ENCODE measurements at places on chromosomes 2 and 18. TPM values are rescaled to one million over a fixed set of nuclear protein-coding genes. Genes with fewer than 3 reads are reported as not detected.
A peak's percentile ranks its signal among the peaks of the same experiment; 100 is the strongest.

- no peak for DNase-seq
These were observed 29.4 kb downstream of the MTERF4 start for GRCh38 chr2:241072553-241073165.

DNA sequence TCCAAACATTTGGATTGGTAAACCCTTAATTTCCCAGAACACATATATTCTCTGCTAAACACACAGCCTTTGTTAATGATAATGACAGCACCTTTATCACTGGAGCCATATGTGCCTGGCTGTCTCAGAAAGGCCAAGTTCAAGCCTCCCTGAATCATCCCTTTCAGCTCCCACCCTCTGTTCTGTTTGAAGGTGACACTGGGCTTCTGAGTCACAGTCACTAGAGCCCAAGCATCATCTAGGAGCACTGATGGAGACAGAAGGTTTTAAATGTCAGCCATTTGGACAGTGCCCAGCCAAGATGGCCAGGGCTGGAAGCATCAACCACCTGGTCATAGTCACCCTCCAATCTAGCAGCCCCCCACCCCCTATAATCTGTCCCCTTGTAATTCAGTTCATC is 80.6 kb downstream of the NRP2 start:
- no peak for DNase-seq

- DNase-seq: no peak
These were observed 4.7 kb downstream of the ACP1 start for GRCh38 chr2:269356-270030.

DNA sequence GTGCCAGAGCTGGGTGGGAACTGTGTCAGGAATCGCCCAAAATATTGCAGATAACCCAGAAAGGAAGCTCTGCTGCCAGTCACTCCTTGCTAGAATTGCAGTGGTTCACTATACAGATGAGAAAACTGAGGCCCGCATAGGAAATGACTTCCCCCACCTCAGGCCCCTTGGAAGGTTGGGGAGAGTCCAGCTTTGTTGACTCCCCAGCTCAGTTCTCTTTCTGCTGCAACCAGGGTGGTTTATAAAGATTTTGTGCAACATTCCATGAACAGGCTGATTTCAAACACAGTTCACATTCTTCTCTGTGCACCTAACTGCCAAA is 11.3 kb downstream of the SPR start:
- no peak for DNase-seq

DNA sequence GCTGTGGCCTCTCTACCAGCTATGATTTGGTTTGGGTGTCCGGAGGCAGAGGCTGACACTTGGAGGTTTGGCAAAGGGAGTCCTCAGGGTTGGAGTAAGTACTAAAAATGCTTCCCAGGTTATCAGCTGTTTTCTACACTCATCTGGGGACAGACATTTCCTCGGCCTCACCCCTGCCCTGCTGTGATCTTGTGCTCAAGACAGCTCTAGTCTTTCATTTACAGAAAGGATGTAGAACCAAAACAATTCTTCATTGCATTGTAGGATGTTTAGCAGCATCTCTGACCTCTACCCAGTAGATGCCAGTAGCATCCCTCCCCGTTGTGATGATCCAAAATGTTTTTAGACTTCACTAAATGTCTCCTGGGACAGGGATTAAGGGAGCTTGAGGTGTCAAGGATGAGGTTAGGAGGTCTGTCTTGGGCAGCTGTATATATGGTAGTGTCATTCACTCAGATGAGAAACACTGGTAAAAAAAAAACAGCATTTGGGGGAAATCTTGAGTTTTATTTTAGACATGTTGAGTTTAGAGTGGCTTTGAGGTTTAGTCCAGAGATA is 26.6 kb downstream of the CD28 start:
- DNase-seq: no peak

DNA sequence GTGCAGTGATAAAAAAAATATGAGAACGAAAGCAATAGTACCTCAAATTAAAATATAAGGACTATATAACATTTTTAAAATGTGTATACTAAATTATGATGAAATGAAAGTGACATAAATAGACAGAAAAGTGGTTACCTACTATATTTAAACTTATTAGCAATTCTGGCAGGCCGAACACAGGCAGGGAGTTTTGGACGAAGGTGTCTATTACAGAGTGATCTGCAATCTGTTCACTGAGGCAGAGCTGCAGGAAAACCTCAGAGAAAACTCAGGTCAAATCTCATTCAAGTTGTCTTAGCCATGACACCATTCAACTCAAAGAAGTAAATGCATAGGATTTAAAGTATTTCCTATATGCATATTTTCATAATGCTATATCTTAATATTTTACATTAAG is 274.8 kb upstream of the GULP1 start:
- DNase-seq: no peak

GRCh38 chr2:196174404-196174803 is 3.0 kb upstream of the STK17B start:
- DNase-seq: no peak

GRCh38 chr2:2875296-2875695 is 502.3 kb downstream of the EIPR1 start:
- DNase-seq: no peak

DNA sequence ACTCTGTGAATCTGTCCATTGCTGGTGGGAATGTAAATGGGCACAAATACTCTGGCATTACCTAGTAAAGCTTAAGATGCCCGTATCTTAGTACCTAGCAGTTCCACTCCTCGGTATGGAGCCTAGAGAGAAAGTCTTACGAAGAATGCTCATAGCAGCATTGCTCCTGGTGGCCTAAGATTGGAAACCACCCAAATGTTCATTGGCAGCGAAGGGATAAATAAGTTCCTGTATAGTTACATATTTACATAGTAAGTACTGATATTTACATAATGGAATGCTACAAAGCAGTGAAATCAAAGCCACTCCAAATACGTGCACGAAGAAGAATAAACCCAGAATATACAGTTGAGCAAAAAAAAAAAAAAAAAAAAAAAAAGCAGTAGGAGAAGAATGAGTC is 46.7 kb upstream of the PDIA6 start:
- DNase-seq: no peak

DNA sequence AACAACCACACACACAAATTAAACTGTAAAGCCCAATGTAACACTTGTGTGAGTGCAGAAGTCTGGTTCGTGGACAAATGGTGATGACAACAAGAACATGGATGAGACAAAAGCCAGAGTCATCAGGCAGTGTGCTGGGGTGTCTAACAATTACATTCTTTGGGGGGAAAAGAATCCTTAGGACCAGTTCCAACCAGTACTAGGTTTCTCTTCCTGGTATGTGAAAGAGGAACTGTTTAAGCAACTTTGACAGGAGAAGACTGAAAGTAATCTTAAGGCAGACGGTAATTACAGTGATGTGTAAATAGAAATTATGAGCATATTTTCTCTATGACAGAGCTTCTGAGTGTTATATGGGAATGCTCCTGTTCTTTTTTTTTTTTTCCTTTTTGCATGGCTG is 133.4 kb downstream of the AFF3 start:
- no peak for DNase-seq

DNA sequence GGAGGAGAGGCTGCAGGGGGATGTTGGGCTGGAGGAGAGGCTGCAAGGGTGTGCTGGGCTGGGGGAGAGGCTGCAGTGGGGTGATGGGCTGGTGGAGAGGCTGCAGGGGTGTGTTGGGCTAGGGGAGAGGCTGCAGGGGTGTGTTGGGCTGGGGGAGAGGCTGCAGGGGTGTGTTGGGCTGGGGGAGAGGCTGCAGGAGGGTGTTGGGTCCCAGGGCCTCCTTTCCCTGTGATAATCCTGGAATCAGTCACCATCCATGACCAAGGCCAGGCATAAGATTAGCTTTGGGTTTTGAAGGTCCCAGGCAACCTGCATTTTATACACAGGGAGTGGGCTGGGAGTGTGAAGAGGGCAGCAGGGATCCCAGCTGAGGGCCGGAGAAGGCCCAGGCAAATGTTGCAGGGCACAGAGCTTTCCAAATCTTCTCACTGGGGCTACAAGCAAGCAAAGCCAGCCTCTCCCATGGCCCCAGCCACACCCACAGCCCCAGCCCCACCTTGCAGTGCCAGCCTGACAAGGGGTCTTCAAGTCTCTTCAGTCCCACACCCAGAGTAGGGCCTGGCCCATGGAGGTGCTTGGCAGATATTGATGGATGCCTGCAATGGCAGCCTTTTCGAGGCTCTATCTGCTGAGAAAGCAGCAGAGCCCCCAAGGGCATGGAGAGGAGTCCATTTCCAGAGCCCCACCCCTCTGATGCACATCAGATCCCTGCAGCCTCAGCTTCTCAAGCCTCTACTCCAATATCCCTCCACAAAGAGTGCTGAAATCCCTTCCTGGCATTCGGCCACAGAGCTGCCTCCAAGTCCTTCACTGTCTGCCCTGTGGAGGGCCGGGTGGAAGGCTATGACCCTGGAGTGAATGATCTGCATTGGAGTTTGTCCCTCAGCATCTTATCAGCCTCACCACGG is 50.3 kb upstream of the GLI2 start:
- no peak for DNase-seq

- DNase-seq: no peak
These were observed 522.8 kb upstream of the RAB6C start for GRCh38 chr2:129456691-129457090.

- no peak for DNase-seq
These were observed 96.5 kb downstream of the EHBP1 start for GRCh38 chr2:62801814-62802523.

- DNase-seq: no peak
These were observed 185.4 kb downstream of the FBXO15 start for GRCh38 chr18:73962256-73962655.

- no peak for DNase-seq
These were observed 54.0 kb upstream of the GPR45 start for GRCh38 chr2:105187531-105187930.

- DNase-seq: no peak
These were observed 113.0 kb downstream of the PTRHD1 start for GRCh38 chr2:24680196-24680595.

GRCh38 chr2:191866675-191867506 is 20.0 kb upstream of the CAVIN2 start:
- peak; percentile 59 for DNase-seq

DNA sequence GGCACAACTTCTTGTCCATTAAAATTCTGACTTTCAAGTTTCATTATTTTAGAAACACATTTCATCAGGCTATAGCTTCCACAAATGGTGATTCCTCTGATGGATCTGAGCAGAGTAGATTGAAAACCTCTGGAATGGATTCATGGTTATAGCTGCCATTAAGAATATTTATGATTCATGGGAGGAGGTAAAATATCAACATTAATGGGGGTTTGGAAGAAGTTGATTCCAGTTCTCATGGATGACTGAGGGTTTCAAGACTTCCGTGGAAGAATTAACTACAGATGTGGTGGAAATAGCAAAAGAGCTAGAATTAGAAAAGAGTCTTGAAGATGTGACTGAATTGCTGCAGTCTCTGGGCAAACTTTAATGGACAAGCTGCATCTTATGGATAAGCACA is 797.4 kb downstream of the SUCLG1 start:
- DNase-seq: no peak

- DNase-seq: no peak
These were observed 112.7 kb upstream of the CTDP1 start for GRCh38 chr18:79566771-79567431.

DNA sequence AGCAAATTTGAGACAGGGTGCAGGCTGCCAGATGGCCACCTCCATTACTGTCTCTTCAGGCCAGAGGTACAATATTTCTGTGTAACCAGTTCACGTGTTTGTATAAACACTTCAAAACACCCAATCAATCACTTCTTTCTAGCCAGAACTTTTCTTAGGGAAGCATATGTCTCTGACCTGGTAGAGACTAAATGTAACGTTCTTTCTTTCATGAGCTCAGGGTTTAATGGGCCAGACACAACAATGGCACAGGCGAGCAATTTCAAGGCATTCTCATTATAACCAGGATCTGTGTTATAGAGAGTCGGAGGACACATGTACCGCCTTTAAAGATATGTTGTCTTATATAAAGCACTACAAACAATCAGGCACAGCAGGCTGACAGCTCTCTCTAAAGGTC is 1846.4 kb upstream of the PIK3C3 start:
- no peak for DNase-seq

GRCh38 chr2:215847718-215848117 is 165.6 kb downstream of the MREG start:
- no peak for DNase-seq

DNA sequence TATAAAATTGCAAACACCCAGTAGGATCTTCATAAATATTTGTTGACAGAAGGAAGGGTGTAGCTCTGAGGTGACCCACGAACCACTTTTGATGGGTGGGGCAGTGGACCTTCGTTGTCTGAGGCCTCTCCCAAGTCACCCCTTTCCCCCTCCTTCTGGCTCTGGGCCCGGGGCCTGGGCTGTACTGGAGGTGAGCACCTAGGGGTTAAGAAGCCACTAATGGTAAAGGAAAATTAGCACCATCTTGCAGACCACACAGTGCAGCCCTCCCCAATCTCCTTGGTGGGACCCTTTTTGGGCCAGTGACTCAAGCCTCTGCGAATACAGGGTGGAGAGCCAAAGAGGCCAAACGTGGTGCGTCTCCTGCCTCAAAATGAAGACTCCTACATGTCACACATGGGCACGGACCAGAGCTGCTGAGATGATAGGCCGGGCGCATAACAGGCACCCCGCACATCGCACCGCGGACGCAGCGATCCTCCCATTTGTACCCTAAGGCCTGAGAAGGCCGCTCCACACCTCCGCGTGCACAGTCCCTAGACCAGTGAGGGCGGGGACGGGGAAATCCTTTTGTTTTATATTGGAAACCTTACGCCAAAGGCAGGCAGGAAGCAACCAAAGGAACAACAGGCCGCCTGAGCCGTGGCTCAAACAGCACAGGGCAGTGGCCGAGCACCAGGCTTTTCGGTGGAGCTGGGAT is 31.9 kb upstream of the ATP6V1B1 start:
- DNase-seq: no peak

DNA sequence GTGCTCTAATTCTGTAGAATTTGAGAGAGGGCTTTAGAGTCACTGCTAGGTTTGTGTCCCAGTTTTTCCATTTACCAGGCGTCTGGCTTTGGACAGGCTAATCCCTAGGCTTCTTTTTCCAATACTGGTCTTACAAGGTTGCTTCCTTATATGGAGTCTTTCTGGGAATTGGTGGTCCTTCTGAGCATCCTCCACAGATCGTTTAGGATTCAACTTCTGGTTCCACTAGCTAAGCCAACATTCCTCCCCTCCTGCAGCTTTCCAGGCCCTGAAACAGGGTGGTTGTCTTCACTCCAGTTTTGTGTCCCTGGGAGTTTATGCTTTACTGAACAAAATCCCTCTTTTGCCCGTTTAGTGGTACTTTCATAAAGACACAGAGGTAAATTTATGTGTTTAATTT is 170.6 kb downstream of the CERS6 start:
- no peak for DNase-seq

GRCh38 chr18:61750840-61751668 is 141.8 kb downstream of the RNF152 start:
- no peak for DNase-seq

Gene SYT4
- total RNA-seq: not detected

Gene OTOS
- total RNA-seq: not detected

Gene CDH2
- 233 TPM for total RNA-seq

Gene YES1
- total RNA-seq: 22.4 TPM

Gene C1QL2
- total RNA-seq: not detected

Gene CYP27A1
- 17.0 TPM for total RNA-seq

Gene TP53I3
- 9.7 TPM for total RNA-seq

Gene SERPINB2
- not detected for total RNA-seq

Gene DSG4
- total RNA-seq: not detected

Gene CGREF1
- total RNA-seq: 4.3 TPM

Gene ASB18
- 2.5 TPM for total RNA-seq

Gene ALK
- 0.17 TPM for total RNA-seq

Gene STARD6
- not detected for total RNA-seq

Gene INPP5D
- 5.0 TPM for total RNA-seq
